ENCODE measurements at places on chromosomes 7 and 10.

DNA sequence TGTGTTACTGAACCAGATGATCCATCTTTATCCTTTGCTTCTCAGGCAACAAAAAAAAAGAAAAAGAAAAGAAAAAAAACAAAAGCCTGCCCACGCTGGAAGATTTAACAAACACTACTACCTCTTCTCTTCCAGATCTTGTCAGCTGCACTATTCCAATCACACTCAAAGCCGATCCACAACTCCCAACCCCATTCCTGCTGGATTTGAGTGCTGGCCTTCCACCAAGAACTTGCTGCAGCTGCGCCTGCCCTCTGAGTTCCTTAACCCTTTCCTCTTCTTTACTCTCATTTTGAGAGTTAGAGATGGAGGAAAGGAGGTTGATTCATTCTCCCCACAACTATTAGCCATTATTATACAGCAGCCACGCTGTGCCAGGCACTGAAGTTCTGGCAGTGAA, 16.0 kb upstream of the ITGA8 start:
- no peak for DNase-seq

GRCh38 chr7:155145477-155146255, 75.5 kb downstream of the HTR5A start:
- no peak for DNase-seq

- DNase-seq: no peak
These were observed 53.8 kb downstream of the PARP12 start for GRCh38 chr7:140008755-140009610.

- DNase-seq: no peak
These were observed 105.5 kb upstream of the MKLN1 start for GRCh38 chr7:131222171-131222570.

DNA sequence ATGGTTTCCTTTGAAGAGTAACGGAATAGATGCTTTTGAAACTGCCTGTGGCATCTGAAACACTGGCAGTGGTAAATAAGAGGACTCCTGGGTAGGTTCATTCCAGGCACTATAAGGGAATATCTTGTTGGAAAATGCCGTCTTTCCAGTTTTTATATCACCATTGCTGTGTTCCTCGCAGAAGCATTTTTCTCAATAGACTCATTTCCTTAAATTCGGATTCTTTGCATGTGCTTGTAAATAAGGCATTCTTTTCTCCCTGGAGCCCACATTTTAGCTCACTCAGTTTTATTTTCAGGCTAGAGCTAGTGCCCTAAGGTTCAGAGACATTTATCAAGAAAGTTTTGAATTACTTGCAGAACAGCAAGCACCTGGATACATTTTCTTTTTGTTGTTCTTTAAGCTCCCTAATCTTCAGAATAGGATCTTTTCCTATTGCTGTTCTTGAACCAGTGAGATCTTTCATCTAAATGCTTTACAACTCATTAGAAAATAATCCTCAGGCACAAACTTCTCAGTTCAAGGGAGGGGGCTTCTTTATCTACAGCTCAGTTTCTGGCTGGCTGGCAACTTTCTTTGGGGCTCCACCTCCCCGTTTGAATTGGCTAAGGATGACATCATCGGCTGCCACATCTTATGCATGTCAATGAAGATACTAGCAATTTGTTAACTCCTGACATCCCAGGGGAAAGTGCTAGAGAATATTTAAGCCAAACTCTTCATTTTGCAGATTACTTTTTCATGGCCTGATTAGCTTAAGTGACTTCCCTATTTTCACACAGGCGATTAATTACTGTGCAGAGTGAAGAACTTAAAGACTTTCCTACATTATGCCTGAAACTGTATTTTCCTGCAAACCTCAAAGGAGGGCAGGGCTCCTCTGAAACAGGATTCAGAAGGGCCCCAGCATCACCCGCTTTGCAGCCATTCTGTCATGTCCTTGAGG, 133.7 kb upstream of the RSU1 start:
- DNase-seq: no peak

DNA sequence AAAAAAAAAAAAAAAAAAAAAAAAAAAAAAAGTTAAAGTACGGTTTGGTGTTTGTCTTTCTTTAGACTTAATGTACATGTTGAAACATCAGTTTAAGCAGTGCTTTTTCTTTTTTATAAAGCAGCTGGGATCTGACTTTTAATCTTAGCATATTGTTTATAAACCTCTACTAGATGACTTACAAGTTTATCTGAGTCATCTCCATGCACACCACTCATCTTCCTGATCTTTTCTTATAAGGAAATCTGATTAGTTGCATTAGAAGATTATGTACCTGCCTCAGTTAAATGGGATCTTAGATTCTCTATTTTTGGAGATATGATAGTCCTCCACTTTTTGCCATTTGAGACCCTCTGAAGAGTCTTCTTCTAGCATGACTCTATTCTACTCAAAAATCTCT, 391.9 kb upstream of the LRGUK start:
- DNase-seq: no peak
